Heart right ventricle (tissue), 16 donors: ENCODE measurements at places on chromosomes 5 and 9. TPM values are rescaled to one million over a fixed set of nuclear protein-coding genes. Genes with fewer than 3 reads are reported as not detected.

Gene ANKRD20A1
- polyA plus RNA-seq: 5.6 TPM

Gene EIF4E1B
- not detected for polyA plus RNA-seq

Gene C5
- 0.35 TPM for polyA plus RNA-seq

Gene NAIP
- 5.0 TPM for polyA plus RNA-seq

Gene GRM6
- not detected for polyA plus RNA-seq

- H3K27me3 ChIP-seq: no peaks in the 10 kb centered on the region
- no peak for DNase-seq
- H3K36me3 ChIP-seq: no peaks in the 10 kb centered on the region
- H3K27ac ChIP-seq: peak overlapping the region; percentile 53
- H3K4me3 ChIP-seq: no peak overlapping the region
Measured at GRCh38 chr5:67315082-67315989, 118.7 kb upstream of the CD180 start.

DNA sequence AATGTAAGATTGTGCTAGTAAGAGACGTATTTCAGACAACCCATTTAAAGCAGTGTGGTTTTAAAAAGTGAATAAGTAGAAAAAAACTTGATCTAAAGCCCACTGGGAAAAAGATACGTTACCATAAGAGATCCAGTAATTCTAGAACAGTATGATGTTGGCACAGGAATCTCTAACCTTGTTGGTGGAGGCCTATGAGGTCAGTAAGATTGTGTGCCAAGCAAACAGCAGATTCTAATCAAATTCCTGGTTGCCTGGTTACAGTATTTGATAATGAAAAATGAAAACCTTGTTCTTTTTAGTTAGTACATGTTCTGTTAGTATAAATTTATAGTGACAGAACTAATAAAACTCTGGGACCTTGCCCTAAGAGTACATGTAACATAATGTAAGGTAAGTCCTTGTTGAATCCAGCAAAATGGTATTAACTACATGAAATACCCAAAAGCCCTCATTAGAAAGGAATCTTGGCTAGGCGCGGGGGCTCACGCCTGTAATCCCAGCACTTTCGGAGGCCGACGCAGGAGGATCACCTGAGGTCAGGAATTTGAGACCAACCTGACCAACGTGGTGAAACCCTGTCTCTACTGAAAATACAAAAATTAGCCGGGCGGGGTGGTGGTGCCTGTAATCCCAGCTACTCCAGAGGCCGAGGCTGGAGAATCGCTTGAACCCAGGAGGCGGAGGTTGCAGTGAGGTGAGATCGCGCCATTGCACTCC lies 33.2 kb upstream of the DMXL1 start:
- no peak overlapping the region for H3K4me3 ChIP-seq
- DNase-seq: no peak
- no peak overlapping the region for H3K27ac ChIP-seq
- H3K4me1 ChIP-seq: no peaks in the 10 kb centered on the region

DNA sequence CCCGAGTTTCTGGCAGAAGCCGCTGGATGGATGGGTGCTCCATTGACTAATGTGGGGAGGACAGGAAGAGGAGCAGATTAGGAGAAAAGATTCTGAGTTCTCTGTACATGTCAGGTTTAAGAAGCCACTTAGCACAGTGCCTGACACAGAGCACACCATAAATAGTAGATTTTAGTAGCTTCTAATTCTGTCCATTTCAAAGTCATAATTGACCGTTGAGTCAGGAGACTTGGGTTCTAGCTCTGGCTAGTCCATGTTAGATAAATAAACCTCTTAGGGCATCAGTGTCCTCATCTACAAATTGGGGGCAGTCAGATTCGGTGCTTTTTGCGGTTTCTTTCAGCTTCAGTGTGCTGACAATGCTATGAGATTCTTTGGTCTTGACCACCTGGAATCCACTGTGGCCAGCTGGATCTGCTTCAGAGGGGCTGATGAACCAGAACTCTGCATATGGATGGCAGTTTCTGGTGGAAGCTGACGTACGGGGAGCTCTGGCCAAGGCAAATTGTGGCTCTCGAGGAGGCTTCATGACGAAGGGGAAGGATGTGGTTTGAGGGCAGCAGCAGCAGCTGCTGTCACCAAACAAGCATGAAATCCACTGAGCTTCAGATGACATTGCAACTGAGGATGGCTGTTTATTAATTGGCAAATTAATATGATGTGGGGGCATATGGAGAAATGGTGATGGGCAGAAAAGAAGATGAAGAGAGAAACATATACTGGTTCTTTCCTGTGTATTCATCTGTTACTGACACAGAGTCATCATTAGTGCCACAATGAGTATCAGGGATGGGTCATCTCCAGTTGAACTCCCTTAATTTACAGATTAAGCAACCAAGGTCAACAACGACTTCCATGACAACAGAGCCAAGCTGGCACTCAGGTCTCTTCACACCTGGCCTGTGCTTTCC lies 134.4 kb downstream of the AOPEP start:
- no peaks in the 10 kb centered on the region for H3K27me3 ChIP-seq
- H3K27ac ChIP-seq: no peak overlapping the region
- H3K4me3 ChIP-seq: no peak overlapping the region
- DNase-seq: no peak
- no peaks in the 10 kb centered on the region for H3K36me3 ChIP-seq
- H3K4me1 ChIP-seq: peaks cover 23% of the 10 kb centered on the region

- peaks cover 28% of the 10 kb centered on the region for H3K4me1 ChIP-seq
- H3K27ac ChIP-seq: peak overlapping the region; percentile 100
- no peaks in the 10 kb centered on the region for H3K36me3 ChIP-seq
- no peak overlapping the region for H3K4me3 ChIP-seq
- no peak for DNase-seq
- no peaks in the 10 kb centered on the region for H3K27me3 ChIP-seq
Measured at GRCh38 chr9:3528451-3528850, 2.6 kb upstream of the RFX3 start.

GRCh38 chr5:35153375-35153932 lies 76.8 kb downstream of the PRLR start:
- no peaks in the 10 kb centered on the region for H3K36me3 ChIP-seq
- no peak overlapping the region for H3K4me3 ChIP-seq
- DNase-seq: no peak
- no peak overlapping the region for H3K27ac ChIP-seq
- no peaks in the 10 kb centered on the region for H3K27me3 ChIP-seq
- H3K4me1 ChIP-seq: peaks cover under 1% of the 10 kb centered on the region

DNA sequence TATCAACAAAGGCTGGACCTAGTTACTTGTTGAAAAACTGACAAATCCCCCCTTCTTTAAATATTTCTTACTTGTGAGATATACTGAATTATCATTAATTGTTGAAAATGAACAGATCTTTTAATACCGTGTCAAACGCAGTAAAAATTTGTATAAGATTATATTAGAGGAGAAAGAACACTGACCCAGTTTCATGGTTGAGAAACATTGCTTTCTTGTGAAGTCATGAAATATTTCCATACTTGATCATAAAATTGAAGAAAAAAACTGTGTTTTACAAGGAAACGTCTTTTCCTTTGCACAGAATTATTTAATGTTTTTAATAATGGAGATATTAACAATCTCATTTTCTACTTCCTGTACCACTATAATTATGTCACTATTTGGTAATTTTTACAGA lies 45.8 kb downstream of the MOCS2 start:
- no peak for DNase-seq
- H3K4me3 ChIP-seq: no peak overlapping the region

DNA sequence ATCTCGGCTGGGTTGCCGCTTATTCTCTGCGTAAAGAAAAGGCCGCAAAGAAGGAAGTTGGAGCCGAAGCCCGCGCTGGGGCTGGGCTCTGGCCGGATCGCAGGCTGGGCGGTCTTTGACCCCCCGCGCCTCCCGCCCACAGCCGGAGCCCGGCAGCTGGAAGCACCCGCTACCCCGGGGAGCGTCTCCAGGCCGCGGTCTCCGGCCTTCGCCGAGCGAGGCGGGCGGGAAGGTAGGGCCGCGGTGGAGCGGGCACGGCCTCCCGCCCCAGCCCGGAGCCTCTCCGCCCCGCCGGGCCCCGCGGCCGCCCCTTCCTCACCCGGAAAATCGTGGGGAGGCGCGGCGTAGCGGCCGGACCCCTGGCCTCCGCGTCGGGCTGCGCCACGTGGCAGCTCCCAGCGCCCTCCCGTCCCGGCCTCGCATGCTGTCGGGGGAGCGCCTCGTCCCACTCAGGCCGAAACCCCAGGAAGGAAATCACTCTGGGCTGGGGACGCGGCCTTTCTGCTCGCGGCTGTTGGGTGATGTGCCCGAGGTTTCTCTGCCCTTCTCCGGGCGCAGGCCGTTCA lies 12.0 kb downstream of the FOXD1 start:
- no peaks in the 10 kb centered on the region for H3K36me3 ChIP-seq
- peak overlapping the region; percentile 31 for H3K4me3 ChIP-seq
- DNase-seq: no peak
- peaks cover 18% of the 10 kb centered on the region for H3K4me1 ChIP-seq

GRCh38 chr5:68838157-68838718 lies 255.6 kb upstream of the SLC30A5 start:
- no peaks in the 10 kb centered on the region for H3K27me3 ChIP-seq
- H3K4me3 ChIP-seq: no peak overlapping the region
- no peak for DNase-seq
- no peak overlapping the region for H3K27ac ChIP-seq
- H3K4me1 ChIP-seq: no peaks in the 10 kb centered on the region
- no peaks in the 10 kb centered on the region for H3K36me3 ChIP-seq

GRCh38 chr9:123067136-123067535 lies 33.7 kb downstream of the GPR21 start:
- no peaks in the 10 kb centered on the region for H3K27me3 ChIP-seq
- no peak for DNase-seq
- H3K4me1 ChIP-seq: peaks cover 6% of the 10 kb centered on the region
- H3K4me3 ChIP-seq: no peak overlapping the region
- H3K27ac ChIP-seq: no peak overlapping the region
- no peaks in the 10 kb centered on the region for H3K36me3 ChIP-seq

DNA sequence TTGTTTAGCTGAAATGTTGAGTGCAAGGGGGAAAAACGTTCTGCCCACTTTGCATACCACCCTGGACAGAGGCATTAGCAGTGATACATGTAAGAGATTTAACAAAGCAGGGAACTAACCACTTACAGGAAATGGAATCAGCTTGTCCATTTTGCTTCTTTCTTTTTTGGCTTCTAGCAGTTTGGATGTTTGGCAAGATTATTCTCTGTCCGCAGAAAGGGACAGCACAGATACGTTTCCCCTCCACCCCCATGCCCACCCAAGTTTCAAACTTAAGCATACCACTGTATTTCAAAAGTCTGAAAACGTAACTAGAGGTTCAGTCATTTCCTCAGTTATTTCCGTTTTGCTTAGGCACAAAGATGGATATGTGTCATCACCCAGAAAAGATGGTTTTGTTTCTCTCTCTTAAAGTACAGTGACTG lies 118.4 kb downstream of the GDNF start:
- H3K4me1 ChIP-seq: no peaks in the 10 kb centered on the region
- H3K27ac ChIP-seq: no peak overlapping the region
- no peak overlapping the region for H3K4me3 ChIP-seq

DNA sequence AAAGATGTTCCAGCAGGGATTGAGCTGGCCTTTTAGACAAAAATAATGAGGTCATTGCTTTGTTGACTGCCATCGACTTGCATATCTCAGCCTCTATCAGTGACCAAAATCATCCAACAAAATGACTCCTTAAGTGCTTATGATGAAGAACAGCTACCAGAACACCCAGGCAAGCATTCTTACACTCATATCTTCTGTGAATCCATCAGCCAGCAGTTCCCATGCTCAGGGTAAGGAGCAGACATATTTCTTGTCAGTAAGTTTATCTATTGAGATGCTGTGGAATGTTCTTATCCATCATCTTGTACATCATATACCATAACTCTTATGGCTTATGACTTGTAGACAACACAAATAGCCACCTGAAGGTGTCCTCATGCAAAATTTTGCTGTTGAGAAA lies 20.2 kb upstream of the SPDL1 start:
- H3K4me3 ChIP-seq: no peak overlapping the region
- no peaks in the 10 kb centered on the region for H3K4me1 ChIP-seq
- H3K27me3 ChIP-seq: no peaks in the 10 kb centered on the region
- DNase-seq: no peak
- no peaks in the 10 kb centered on the region for H3K36me3 ChIP-seq
- no peak overlapping the region for H3K27ac ChIP-seq

DNA sequence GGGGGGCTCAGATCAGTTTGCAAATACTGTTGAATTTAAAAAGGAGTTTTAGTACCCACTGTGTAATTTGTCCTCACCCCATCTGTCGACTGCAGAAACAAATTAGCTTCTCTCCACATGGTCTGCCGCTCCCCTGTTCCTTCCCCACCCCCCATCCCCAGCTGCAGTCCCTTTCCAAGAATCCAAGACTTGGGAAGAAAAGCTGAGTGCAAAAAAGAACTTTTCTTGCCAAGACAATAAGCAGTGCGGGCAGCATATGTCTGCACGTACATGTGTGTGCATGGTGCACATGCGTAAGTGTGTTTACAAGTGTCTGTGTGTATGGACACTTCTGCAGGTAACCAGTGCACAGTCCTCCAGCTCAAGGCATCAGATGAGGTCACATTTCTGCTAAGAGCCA lies 125.7 kb upstream of the SMIM23 start:
- H3K4me3 ChIP-seq: no peak overlapping the region
- H3K36me3 ChIP-seq: no peaks in the 10 kb centered on the region
- no peaks in the 10 kb centered on the region for H3K27me3 ChIP-seq
- H3K27ac ChIP-seq: no peak overlapping the region
- no peak for DNase-seq
- no peaks in the 10 kb centered on the region for H3K4me1 ChIP-seq

DNA sequence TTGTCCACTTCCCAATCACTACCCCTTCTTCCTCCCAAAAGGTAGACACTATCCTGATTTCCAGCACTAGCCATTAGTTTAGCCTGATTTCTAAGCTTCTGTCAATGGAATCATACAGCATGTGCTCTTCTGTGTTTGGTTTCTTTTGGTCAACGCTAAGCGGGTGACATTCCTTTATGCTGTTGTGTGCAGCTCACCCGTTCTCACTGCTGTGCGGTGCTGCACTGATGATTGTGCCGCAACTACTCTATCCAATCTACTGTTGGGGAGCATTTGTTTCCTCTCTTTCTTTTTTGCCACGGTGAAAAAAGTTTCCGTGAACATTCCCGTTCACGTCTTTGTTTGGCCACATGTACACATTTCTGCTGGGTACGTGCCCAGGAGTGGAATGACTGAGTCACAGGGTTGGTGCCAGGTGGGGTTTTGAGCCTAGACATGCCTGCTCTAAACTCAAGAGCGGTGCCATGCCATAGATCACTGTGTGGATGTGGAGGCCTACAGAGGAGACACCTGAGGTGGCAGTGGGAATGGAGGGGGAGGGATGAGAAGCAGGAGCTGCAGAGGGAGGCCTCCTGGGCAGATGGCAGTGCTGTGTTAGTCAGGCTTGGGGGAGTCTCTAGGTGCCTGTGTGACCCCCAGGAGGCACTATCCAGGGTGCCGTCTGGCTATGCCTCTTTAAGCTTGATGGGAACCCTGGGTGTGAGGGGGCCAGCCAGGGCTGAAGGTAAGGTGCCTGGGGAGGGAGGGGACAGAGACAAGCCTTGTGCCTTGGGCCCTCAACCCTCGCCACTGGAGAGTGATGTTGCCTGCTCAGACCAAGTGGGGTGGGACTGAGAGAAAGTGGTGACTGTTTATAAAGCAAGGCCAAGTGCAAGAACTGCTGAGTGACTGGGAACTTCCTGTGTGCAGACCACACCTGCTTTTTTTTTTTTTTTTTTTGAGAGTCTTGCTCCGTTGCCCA lies 11.4 kb upstream of the ANKRD33B start:
- no peaks in the 10 kb centered on the region for H3K27me3 ChIP-seq
- no peak overlapping the region for H3K4me3 ChIP-seq
- H3K4me1 ChIP-seq: peaks cover 37% of the 10 kb centered on the region

GRCh38 chr5:126003309-126003708 lies 419.9 kb upstream of the GRAMD2B start:
- no peaks in the 10 kb centered on the region for H3K27me3 ChIP-seq
- no peaks in the 10 kb centered on the region for H3K36me3 ChIP-seq
- H3K27ac ChIP-seq: peak overlapping the region; percentile 59
